ENCODE measurements at places on chromosomes 5 and 9.

DNA sequence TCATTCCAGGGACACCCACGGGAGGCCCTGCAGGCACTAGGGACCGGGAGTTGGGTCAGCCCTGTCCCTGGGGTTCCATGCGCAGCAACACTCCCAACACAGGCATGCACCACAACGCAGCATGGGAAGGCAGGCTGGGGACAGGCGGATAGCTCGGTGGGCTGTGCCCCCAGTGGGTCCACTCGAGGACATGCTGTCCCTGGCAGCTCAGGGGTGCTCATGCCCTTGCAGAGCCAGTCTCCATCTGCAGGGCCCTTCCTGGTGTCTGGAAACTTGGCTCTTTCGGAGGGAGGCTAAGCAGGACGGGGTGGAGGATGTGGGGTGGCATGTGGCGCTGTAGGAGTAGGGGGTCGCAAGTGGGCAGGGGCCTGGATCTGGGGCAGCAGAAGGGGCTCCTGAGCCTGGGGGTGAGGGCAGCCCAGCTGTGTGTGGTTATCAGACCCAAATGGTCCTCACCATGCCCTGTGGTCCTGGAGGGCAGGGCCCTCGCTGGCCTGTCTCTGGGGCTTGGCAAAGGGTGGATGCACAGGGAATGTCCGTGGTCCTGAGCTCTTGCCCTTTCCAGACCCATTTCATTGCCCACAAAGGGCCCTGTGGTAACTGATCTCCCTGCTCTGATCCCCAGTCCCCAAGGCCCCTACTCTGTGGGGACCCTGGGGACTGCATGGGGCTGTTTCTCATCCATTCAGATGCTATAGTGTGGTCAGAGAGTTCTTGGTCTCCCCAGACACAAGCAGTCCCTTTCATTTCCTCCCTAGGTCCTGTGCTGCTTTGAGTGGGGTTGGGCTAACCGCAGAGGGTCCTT, 90.3 kb upstream of the PHYKPL start:
- DNase-seq: no peak

DNA sequence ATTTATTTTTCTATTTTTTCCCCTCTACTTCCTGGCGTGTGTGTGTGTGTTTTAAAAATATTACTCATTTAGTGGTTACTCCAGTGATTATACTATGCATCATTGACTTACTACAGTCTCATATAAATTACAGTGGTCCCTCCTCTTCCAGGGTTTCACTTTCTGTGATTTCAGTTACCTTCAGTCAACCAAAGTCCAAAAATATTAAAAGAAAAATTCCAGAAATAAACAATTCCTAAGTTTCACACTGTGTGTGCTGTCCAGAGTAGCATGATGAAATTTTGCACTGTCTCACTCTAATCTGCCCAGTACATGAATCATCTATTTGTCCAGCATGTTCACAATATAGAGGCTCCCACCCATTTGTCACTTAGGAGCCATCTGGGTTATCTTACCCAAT, 47.4 kb upstream of the CCDC112 start:
- no peak for DNase-seq

GRCh38 chr5:86979811-86980411, 287.8 kb upstream of the RASA1 start:
- DNase-seq: no peak

DNA sequence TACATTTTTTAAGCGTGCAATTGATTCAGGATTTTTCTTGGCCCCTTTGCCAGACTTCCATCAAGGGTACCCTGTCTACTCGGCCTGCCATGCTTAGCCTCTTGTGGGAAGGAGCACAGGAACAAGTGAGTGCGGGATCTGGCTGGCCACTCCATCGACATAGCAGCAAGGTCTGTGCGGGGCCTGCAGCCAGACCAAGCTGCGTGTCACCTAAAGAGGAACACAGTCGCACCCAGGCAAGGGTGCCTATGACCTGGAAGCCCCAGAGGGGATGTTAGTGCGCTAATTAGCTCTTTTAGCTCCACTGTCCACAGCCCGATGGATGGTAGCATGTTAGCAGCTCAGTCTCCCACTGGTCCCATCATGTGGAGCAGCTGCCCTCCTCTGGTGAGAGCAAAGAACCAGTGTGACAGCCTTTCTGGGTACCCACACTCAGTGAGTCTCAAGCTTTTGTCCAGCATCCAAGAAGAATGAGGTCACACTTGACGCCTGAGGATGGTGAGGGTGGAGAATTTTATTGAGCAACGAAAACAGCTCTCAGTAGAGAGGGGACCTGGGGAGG, 38.7 kb downstream of the FTMT start:
- DNase-seq: no peak

GRCh38 chr5:3449481-3449880, 146.2 kb upstream of the IRX1 start:
- DNase-seq: no peak

DNA sequence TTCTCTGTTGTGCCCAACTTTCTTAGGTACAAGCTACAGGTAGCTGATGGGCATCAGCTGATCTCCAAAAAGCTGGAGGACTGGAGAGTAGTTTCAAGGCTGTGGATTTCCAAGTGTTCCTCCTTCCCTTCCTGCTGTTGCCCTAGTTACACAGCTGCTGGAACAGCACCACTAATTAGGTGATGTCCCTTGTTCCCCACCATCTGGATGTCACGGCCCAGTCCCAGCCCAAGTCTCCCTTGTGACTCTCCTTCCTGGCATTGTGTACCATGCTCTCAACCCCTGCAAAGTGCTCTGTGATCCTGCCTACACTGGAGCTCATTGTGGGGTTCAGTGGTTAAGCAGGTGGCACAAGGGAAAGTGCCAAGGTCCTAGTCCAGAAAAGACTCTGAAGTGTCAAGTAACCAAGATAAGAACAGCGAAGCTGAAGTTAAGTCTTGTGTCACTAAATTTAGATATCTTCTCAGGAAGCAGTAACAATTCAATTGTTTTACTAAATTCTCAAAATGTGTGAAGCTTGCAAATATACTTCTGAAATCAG, 604.5 kb downstream of the ISL1 start:
- DNase-seq: no peak

DNA sequence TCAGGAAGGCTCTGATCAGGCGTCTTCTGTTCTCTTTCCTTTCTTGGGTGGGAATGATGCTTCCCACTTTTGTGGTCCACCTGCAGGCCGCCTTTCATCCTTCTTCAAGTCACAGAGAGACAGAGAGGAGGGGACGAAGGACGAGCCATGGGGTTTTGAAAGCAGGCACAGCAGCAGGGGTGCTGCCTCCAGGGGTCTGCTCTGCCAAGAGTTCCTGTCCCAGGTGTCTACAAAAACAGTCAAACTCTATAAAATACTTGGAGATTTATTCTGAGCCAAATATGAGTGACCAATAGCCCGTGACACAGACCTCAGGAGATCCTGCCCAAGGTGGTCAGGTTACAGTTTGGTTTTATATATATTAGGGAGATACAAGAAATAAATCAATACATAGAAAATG, 34.5 kb upstream of the LCP2 start:
- DNase-seq: no peak

GRCh38 chr9:131732636-131733289, 7.1 kb downstream of the RAPGEF1 start:
- DNase-seq: no peak

- no peak for DNase-seq
Measured at GRCh38 chr5:119322948-119323537, 32.8 kb upstream of the TNFAIP8 start.

DNA sequence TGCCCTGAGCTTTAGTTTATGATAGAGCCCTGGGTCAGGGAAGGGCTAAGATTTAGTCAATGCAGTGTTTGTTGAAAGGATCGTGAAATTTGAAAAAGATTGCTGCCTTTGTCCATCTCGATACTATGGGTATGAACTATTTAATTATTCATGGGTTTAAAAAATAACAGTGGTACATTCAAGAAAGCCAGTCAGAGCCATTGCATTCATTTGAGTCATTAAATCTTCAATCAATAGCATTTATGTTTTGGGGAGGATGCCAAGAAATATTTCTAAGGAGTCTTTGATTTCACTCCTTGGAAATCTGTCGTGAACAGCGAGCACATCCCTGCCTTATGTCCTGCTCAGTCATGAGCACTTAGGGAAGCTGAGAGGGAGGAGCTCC, 54.4 kb upstream of the LRRTM2 start:
- DNase-seq: no peak

DNA sequence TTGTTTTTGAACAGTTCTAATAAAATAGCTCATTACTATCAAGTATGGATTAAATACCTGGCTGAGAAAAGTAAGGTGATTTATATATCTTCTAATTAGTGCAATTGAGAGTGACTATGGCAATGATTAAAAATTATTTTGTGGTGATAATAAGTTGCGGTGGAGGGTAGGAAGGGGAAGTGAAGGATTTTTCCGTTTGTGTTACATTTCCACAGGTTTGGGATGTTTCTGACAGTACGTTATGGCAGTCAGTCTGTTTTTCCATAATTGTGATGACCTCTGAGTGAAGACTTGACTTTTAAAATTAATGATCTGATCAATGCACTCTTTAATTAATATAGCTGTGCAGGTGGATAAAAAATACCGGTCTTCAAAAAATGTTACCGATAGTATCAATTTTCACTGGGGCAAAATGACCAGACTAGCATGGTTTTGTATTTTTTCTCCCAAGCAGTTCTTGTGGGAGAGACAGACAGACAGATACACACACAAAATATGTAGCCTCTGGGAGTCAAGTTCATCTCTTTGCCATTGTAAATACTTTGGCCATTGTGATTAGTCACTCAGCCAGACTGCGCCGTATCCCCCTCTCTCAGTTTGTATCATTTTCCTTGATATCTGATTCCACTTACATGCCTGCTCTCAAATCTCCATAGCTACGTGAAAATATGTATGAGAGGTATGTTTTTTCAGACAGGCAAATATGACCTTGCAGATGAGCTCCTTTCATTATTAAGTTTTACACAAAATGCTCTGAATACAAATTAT, 60.2 kb downstream of the ARHGAP26 start:
- DNase-seq: no peak

GRCh38 chr5:14193496-14193895, 50.4 kb downstream of the TRIO start:
- DNase-seq: no peak

GRCh38 chr5:126519637-126520592, 75.1 kb downstream of the ALDH7A1 start:
- no peak for DNase-seq

GRCh38 chr5:96884995-96885394, 8.7 kb downstream of the ERAP2 start:
- no peak for DNase-seq
